ENCODE measurements at places on chromosomes 7 and 10. TPM values are rescaled to one million over a fixed set of nuclear protein-coding genes. Genes with fewer than 3 reads are reported as not detected.

The ECHS1 gene
- total RNA-seq: 60.8 TPM

The TMEM178B gene
- total RNA-seq: under 0.01 TPM

DNA sequence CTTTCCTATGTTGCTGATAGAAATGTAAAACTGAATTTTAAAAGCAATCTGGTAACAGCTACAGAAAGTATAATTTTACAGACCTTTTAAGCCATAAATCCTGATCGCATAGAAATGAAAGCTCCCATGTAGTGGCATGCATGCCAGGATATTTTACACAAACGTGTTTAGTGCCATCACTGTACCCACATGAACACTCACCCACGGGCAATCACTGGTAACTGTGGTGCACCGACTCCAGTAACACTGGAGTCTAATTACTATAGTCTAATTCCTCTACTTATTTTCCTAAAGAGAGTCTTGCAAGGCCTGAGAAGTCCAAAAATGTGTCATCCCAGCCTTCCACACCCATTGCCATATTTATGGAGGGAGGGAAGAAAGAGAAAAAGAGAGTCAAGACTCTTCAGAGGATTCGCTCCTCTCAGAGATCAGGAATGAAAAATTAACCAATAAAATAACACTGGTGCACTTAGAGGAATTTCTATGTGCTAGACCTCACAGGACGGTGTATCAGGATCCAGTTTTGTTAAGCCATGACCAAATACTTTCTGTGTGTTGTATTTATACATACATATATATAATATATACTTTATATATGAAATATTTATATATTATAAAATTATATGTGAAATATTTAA lies 48.9 kb upstream of the AKR1C1 start:
- DNase-seq: no peak

The PCLO gene
- total RNA-seq: under 0.01 TPM

DNA sequence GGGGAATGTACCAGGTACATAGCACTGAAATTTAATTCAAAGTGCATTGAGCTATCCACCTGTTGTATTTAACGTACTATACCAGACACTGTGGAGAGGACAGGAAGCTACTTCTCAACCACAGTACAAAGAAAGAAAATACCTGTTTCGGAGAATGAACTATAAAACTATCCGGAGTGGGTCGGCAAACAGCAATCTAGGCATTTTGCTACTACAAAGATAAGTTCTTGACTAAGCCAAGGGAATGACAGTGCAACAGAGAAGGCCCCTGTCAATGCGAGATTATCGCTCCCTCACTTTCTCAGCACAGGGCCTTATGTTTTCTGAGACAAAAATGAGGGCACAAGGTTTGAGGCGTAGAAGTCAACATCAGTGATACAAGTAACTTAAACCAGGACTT lies 27.4 kb downstream of the SFMBT2 start:
- DNase-seq: no peak

DNA sequence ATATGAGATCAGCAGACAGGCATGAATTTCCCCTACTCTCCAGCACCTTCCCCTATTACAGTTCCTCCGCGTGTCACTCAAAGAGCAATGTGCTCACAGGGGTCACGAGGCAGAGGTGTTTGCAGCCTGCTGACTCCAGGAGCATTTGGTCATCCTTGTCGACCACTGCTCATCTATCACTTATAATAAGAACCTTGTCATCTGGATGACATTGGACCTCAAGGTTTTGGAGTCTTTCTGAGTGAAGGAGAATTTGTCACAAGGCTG lies 32.9 kb upstream of the PLPP4 start:
- DNase-seq: no peak

DNA sequence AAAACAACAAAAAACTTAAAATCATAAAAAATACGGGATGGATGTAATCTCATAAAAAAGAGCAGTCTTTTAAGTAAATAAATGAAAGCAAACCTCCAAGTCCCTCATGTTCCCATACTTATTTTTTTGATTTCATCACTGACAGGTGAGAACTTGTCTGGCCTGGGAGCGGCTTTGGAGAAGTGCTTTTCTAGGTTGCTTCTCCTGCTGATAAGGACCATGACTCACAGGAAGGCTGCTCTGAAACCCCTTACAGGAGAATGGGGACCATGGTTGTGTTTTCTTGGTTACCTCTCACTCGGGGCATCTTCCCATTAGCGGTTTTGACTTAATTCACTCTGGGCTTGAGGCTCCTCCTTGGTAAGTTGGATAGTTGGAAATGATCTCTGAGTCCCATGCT lies 237.4 kb downstream of the CAMK1D start:
- DNase-seq: no peak

DNA sequence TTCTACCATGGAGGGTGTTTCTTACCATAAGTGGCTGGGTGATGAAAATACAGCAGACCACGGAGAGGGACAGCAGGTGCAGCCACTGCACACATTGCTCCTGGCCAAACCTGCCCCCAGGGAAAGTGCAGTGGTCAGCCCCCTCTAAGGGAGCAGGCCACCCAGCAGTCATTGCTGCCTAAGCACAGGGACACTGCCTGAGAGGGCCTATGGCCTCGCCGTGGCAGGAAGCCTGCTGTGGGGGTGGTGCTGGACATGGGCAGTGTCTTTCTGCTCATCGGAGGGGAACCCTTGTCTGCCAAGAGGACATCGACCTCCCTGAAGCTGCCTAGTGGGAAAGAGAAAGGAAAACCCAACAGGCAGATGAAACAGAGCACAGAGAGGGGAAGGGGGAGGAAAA lies 118.3 kb downstream of the PKD1L1 start:
- no peak for DNase-seq

GRCh38 chr7:100369105-100369504 lies 4.2 kb upstream of the PILRA start:
- no peak for DNase-seq

- DNase-seq: peak; percentile 52
Measured at GRCh38 chr10:122163174-122164022, 107.7 kb upstream of the BTBD16 start.

DNA sequence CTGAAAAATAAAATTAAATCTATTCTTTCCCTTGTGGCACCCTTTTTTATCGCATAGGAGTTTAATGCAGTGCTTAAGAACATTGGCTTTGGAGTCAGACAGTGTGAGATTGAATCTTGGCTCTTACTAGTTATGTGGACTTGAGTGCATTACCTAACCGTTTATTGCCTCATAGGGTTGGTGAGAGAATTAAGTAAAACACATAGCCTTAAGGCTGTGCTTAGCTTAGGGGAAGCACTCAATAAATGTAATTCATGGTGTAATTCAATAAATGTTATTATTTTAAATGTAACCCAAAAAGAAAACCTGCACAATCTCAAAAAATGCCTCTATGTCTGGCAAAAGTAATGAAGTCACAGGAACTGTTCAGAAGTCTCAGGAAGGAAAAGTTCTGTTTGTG lies 2.7 kb downstream of the STK17A start:
- peak; percentile 78 for DNase-seq

DNA sequence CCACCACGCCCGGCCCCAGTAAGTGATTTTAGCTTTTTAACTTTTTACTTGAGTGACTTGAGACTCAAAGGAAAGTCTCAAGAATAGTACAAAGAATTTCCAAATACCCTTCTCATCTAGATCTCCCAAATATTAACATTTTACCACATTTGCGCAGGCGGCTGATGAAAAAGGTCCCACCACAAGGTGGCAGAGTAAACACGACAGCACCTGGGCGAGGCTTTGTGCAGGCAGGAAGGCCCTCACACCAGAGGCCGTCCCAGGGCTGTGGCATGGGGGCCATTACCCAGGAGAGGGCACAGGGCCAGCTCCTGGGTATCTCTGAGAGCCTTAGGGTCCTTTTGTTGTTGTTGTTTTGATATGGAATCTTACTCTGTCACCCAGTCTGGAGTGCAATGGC lies 50.0 kb upstream of the WIPI2 start:
- DNase-seq: peak; percentile 9

DNA sequence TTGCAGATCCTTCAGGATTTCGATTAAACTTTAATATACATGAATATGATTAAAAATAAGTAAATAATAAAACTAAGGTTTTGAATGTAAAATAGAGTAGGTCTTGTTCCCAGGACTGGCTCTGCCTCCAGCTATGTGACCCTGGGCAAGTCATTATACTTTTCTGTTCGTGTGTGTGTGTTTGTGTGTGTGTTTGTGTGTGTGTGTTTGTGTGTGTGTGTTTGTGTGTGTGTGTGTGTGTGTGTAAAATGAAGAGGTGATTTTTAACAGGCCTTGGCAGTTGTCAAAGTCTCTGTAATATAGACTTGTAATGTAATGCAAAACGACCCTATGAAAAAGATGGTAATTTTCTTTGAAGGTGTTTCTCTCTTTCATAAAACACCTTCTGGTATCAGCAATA lies 79.2 kb downstream of the HGF start:
- DNase-seq: no peak

The R3HCC1L gene
- total RNA-seq: 14.7 TPM

DNA sequence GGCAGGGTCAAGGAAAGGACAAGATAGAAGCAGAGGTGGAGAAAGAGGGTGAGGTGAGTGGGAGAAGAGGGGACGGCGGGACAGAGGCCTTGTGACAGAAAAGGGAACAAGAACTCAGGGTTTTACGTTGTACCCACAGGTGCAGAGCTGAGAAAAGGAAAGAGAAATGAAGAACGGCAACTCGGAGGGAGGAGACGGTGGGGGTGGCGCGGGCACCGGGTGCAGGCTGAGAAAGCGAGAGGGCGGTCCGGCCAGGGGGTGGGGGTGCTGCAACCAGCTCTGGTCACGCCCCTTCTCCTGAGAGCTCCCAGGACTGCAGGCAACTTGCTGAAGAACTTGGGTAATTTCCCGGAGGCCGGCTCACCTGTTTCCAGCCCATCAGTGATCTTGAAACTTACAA lies 65.3 kb downstream of the CARD11 start:
- no peak for DNase-seq

DNA sequence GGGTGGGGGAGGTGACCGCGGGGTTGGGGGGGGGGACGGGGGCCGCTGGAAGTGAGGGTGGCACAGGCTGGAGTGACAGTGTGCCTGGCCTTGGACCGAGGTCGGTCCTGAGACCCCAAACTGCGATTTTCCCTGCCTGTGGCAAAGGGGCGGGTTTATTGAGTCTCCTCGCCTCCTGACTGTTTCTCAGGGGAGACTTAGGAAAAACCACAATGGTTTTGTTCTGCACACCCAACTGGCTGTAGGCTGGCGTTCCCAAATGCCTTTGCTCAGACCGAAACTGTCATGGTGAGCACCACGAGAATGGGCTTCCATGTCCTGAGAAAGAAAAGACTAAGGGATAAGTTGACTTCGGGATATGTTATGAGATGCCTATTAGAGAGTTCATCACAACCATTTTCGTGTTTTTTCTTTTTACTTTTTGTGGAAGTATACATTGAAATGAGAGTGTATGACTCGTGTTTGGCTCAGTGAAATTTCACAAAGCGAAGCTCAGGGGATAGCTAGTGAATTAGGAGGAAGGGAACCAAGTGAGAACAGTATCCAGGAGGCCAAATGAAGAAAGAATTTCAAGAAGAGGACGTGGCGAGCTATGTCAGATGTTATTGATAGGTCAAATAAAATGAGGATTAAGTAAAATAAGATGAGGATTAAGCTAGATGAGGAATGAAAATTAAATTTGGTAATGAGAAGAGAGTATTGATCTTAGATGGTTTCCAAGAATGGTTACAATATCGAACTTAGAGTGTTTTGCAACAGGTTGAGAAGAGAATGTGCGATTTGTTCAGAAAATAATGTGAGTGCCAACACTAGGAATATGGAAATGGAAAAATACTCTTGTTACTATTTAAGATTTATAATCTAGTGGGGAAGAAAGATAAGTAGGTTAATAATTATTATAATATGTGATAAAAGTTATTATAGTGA lies 918 bp downstream of the NET1 start:
- DNase-seq: peak; percentile 30

The AUTS2 gene
- total RNA-seq: 1.4 TPM

DNA sequence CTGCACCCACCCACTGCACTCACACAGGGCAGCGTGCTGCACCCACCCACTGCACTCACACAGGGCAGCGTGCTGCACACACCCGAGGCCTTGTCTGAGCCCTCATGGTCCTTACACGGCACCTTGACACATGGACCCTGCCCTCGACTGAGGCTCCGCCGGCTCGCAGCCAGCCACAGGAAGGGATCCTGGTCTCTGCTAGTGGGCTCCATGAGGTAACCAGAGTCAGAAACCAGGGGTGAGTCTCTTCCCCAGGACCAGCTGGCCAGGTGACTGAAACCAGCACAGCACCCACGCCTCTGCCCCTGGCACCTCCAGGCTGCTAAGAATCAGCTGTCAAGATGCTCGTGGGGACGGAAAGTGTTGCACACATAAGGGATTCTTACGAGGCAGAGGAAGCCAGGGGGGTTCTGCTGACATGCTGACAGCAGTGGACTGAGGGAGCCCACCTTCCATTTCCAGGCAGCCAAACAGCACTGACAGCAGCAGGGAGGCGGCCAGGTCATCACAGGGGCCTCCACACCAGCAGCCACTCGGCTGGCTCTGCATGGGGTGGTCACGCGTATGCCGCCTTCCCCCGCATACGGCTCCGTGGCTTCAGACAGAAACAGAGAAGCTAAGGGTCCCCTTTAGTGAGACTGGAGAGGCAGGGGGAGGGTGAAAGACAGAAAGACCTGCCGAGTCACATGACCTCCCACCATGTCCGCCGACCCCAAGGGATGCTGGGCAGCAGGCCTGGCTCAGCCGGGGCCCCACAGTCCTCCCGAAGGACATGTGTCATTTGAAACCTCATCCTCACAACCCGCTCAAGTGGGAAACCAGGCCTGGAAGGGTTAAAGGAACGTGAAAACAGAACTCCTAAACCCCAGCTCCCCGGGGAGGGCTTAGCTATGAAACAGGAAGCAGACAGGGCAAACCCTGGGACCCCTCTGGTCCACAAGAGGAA lies 34.2 kb downstream of the GPER1 start:
- no peak for DNase-seq

- DNase-seq: no peak
Measured at GRCh38 chr10:36597756-36598320, 527.6 kb upstream of the ANKRD30A start.

DNA sequence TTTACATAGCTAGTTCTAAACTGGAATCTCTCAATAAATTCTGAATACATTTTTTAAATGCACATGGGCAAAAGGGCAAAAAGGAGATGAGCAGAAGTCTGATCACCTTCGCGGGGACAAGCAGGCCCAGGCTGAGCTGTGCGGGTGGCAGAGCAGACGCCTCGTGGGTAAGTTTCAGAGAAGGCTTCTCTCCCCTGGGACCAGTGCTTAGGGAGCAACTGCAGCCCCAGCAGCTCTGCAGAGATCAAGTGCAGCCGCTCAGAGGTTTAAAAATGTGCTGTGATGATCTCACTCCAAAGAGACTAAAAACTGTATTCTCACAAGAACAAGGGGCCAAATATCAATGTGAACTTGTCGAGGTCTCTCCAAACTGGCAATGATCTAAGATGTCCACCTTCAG lies 264.3 kb upstream of the RNF32 start:
- no peak for DNase-seq

DNA sequence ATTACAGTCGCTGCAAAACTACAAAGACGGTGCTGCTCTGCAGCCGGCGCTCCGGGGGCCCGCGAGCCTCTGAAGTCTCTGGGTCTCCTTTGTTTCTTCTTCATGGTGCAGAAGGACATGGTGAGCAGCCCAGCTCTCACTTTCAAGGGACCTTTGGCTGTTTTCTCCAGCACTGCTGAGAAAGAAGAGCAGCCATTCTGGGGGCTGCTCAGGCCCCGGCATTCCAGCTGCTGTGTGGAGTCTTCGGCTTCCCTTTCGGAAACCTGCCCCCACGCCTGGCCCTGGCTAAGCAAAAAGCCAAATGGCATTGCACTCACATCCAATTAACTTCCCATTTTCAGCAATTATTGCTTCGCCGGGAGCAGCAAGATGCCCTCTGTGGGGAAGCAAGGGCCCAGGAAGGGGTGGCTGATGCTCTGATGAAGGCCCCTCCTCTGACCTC lies 555.7 kb downstream of the PTPRN2 start:
- no peak for DNase-seq

The PLEKHS1 gene
- total RNA-seq: not detected

Measured in IMR-90 (cell line).